ENCODE measurements at places on chromosomes 4 and X.

DNA sequence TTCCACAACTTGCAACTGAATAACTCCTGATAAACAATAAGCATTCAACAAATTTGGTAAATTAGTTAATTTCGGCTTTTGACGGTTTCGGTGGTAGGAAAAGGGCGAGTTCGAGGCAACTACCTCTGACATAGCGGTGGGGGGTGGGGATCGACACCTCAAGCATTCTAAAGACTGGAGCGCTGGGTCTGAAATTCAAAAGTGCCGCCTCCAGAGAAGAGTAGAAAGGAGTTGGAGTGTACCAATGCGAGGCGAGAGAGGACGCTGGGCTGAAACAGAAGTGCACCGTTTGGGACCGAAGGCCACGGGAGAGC is 725 bp downstream of the SMC1A start:
- no peak for DNase-seq

DNA sequence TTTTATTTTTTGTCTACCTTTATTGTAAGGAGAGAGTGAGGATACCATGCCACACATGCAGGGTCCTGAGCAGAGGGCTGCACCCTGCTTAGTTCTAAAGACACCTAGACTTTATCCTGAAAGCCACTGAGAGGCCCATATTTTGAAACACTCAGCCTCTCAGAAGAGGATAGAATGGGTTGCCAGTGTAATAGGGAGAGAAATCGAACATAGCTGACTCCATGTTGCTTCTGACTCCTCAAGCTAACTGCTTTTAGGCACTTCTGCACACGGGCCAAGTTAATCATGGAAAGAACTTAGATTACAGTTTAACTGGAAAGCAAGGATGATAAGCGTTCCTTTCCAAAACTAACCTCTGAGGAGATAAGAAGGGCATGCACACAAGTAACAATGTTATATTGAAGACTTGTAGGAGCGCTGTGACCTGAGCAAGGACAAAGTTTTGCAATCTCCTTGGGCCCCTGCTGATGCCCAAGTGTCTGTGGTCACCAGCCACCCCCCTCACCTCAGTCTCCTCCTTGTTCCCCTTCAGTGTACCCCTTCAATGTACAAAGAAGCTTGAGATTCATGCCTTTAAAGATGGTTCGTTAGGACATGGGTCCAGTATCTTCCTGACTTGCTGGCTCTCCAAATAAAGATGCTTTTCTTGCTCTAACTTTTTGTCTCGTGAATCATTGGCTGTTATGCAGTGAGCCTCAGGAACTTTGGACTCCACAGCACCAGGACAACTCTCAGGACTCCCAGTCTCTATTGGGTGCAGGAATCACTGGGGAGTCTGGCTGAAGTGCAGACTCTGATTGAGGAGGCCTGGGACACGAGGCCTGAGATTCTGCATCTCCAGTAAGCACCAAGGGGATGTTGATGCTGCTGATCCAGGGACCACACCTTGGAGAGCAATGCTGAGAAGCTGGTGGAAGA is 25.4 kb upstream of the CD99 start:
- DNase-seq: no peak

GRCh38 chrX:122868631-122869030 is 315.4 kb upstream of the GRIA3 start:
- DNase-seq: no peak

- DNase-seq: no peak
These were observed 106.8 kb upstream of the SLC4A4 start for GRCh38 chr4:71232056-71232430.

DNA sequence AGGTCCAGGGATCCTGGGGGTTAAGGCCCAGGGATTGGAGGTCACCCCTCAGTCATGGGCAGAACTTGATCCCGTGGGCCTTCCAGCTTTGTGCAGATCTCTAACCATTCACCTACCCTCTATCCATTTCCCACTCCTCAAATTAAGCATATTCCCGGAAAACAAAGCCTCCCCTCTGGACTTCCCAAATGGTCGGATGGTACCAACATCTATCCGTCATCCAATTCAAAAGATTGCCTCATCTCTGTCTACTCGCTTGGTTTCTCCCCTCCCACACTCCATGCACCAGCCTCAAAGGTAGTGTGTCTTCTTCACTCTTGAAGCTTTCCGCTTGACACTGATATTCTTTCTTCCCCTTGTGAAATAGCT is 473 bp upstream of the BCLAF3 start:
- DNase-seq: no peak

- DNase-seq: no peak
These were observed 627.6 kb upstream of the FRG1 start for GRCh38 chr4:189313064-189313463.

DNA sequence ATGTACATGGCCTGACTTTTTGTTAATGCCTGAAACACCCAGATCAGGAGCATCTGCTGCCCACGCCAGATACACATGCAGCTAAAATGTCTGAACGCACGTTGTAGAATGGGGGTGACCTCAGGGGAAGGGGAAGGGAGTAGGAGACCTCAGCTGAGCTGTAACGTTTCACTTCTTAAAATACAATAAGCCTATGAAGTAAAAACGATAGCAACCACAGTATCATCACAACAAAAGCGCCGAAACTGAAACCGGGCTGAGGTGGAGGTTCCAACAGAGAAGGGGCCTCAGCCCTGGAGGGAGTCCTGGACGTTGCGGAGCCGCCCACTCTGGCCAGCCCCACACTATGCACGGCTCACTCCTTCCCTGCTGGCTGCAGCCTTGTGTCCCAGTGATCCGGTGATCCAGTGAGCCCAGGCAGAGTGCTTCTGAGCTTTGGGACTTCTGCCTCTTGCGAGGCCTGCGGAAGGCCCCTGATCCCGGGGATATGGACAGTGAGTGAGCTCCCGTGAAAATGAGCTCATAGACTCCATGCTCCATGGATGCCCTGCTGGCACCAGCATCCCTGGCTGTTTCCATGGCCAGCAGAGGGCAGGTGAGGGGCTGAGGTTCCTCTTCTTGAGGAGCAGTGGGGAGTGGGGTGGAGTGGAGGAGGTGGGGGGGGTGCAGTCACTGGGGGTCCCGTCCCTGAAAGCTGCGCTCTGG is 52.0 kb downstream of the HMX1 start:
- no peak for DNase-seq

- DNase-seq: no peak
These were observed 27.1 kb downstream of the DDX60L start for GRCh38 chr4:168453146-168453545.

GRCh38 chr4:117334451-117335188 is 249.2 kb upstream of the TRAM1L1 start:
- no peak for DNase-seq

DNA sequence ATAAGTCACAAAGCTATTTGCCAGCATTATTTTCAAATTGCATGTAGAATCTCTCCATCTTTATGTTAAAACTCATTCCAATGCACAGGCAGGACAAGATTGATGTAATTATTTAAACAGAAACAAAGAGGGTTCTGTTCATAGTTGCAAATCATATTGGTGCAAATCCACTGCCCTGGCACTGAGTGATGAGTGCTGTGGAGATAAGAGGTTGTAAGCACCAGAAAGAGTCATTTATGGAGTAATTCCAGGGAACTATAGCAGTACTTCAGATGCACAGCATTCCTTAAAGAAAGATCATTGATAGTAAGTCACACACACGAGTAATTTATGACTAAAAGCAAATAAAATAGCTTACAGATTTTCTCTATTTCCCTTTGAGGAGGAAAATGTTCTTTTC is 337.7 kb upstream of the CTSO start:
- DNase-seq: no peak

DNA sequence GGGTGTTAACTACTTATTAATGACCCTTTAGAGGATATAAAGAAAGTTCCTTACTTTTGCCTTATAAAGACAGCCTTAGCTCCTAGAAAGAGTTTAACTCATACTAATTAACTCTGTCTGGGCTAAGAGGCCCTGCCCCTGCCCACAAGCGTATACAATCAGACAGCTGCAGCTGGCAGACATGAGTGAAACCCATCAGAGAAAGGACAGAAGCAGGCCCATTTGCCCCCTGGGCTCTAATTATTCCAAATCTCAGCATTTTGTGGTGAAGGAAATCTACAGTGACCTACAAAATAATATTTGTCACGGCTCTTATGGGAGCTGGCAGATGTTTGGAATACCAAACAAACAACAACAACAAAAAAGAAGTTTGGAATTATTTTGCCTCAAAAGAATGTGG is 71.8 kb downstream of the CHRDL1 start:
- no peak for DNase-seq

GRCh38 chrX:14039344-14039743 is 9.7 kb upstream of the GEMIN8 start:
- DNase-seq: peak; percentile 60

GRCh38 chr4:122992057-122992456 is 69.7 kb upstream of the NUDT6 start:
- DNase-seq: no peak

DNA sequence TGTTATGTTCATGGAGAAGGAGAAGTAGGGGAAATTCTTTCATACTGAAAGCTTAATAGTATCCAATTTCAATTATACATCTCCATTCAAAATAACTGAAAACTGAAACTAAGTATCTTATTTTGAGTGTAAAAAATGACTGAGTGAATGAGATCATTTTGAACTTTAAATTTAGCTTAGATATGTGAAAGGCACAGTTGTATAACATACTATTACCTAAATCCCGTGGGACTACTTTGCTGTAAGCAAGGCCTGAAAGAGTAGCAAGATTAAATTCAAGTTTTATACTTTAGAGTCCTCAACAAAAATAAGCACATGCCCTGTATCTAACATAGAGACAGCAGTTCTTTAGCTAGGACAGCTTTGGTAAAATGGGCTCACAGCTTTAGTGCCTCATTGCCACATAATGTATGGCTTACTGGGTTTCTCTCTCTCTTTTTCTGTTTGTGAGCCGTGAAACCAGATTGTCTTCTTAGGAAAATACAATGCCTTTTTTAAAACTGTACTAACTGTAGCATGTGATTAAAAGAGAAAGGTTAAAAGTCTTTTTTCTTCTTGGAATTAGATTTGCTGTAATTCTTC is 43.2 kb downstream of the GSTCD start:
- DNase-seq: no peak

DNA sequence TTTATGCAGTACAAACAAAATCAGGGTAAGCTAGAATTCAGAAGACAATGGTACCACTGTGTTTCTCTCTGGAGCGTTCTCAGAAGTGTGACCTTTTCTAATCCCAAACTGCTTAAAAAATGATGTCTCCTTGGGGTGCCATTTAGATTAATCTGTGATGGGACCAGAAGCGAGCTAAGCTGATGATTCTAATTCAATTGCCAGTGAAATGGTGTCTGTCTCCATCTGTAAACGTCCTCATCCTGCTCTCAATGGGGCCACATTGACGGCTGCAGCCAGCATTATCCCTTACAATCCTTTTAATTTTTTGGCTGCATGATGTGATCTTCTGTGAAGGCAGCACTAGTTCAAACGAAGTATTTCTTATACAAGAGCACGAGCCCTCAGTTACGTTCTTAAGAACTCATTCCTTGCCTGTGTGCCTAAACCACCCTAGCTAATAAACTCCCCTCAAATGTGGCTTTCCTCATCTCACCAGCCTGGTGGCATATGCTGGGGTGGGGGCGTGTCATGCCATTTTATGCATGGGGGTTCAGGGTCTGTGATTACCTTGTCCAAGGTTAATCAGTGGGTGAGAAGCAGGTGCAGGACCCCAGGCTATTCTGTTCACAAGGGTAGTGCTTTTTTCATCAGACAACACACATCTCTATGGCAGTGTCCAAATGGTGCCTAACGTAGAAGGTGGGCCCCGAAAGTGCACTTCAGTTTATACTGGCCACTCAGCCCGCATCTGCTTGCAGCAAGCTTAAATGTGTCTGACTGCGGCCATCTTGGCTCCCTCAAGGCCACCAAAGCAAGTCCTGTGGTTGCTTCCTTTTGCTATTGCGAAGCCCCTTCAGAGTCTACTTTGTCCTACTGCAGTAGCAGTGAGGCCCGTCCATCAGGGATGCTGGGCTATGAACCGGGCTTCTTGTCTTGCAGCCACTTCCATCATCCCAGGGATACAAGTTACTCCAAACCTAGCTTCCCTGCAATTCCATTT is 45.7 kb upstream of the SLC2A9 start:
- DNase-seq: no peak

Measured in T-helper 9 cell (primary cell).